ENCODE measurements at places on chromosomes 5 and 9.

DNA sequence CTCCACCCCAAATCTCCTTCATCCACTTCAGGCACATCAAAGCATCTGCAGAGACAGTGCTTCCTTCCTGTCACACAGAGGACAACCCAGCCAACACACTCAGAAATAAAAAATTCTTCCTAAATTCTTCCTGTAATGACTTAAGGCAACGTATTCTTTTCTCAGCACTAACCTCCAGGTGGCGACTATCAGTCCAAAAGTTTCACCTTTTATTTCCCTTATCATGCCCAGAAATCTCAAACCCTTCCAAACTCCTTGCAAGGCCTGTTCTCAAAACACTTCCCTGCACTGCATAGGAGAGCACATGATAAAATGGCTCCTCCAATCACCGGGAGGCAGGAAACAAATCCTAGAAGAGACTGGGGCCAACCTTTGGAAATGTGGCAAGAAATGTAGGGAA is 35.1 kb downstream of the SLIT3 start:
- H3K36me3 ChIP-seq: no peaks in the 10 kb centered on the region
- H3K27ac ChIP-seq: no peak overlapping the region
- H3K27me3 ChIP-seq: no peaks in the 10 kb centered on the region
- no peaks in the 10 kb centered on the region for H3K4me1 ChIP-seq
- no peak overlapping the region for H3K4me3 ChIP-seq

GRCh38 chr9:21506626-21507482 is 24.7 kb upstream of the IFNE start:
- H3K4me3 ChIP-seq: no peak overlapping the region
- no peak overlapping the region for H3K27ac ChIP-seq
- DNase-seq: no peak
- H3K36me3 ChIP-seq: no peaks in the 10 kb centered on the region

- H3K27ac ChIP-seq: no peak overlapping the region
- H3K4me1 ChIP-seq: no peaks in the 10 kb centered on the region
- H3K27me3 ChIP-seq: no peaks in the 10 kb centered on the region
Observed at GRCh38 chr5:97004423-97005060, 68.7 kb downstream of the LNPEP start.

DNA sequence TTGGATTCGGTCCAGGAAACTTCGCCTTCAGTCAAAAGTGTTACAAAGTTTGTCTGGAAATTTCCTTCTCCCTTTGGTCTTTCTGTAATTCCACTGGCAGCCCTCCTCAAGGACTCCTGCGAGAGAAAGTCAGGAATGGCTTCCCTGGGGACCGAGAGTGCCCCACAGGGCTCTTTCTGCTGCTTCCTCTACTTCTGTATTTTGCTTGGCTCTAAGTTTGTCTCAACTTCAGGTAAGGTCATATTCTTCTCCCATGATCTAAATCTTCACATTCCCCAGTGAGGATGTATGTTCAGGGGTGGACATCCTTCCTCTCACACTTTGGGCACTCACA is 10.3 kb upstream of the RIOK2 start:
- no peaks in the 10 kb centered on the region for H3K36me3 ChIP-seq
- H3K4me3 ChIP-seq: no peak overlapping the region
- no peak for DNase-seq

GRCh38 chr5:107485184-107485583 is 185.6 kb downstream of the EFNA5 start:
- no peak overlapping the region for H3K27ac ChIP-seq
- no peak overlapping the region for H3K4me3 ChIP-seq
- no peaks in the 10 kb centered on the region for H3K36me3 ChIP-seq
- H3K4me1 ChIP-seq: peaks cover 4% of the 10 kb centered on the region
- DNase-seq: no peak
- no peaks in the 10 kb centered on the region for H3K27me3 ChIP-seq
